ENCODE measurements at places on chromosomes 1 and 21.

- DNase-seq, result no peak
Observed at GRCh38 chr1:90720145-90720636, 3.1 kb upstream of the BARHL2 start.

DNA sequence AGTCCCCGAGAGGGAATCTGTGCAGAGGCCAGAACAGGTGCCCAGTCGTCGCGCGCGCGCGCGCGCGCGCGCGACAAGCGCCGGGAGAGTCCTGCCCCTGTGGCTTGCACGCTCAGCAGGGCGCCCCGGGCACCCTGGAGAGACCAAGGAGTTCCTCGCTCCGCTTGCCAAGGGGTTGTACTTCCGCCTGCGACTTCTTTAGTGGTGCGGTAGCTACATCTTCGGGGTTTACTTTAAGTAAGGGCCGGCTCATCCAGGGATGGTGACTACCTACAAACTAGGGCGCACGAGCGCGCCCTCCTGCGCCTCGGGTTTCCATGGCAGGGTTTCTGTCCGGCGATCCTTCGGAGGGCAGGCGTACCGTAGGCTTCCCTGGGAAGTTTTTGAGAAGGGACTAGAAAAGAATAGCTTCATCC is 1.4 kb downstream of the LHX4 start:
- DNase-seq, result peak; percentile 88

DNA sequence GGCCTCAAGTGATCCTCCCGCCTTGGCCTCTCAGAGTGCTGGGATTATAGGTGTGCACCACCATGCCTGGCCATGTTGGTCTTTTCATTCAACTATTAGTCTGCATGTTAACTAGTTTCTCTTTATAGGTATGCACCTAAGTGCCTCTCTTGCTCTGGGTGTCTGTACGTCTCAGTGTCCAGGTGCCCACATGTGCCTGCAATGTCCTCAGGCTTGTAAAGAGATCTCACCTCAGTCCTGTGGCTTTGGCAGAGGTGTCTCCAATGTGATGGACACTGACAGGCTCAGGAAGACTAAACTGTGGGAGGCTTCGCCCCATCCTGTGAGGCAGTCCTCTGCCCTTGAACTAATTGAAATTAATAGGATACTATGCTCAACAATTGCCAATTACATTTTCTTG is 526.3 kb downstream of the PTPRU start:
- DNase-seq, result no peak

GRCh38 chr1:43610339-43610738 is 39.6 kb upstream of the KDM4A start:
- no peak for DNase-seq

Measured in endodermal cell (in vitro differentiated cells).